ENCODE measurements at places on chromosomes 4 and X.

- no peak for DNase-seq
Measured at GRCh38 chr4:40448875-40449274, 113.7 kb downstream of the CHRNA9 start.

DNA sequence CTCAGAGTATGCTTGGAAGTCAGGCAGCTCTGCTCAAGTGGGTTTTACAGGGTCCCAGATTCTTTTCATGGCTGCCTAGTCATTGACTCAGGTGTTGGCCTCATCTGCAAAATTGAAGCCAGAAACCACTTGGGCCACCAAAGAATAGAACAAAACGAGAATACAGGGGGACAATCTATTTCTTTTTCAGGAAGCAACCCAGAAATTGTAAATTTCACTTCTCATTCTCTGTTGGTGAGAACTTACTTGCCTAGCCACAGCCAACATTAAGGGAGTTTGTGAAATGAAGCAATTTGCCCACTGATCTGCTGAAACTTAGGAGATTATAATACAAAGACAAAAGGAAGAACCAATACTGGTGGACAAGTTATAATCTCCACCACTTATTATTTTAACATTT lies 8.6 kb upstream of the TKTL2 start:
- no peak for DNase-seq

GRCh38 chr4:38610521-38610920 lies 53.5 kb upstream of the KLF3 start:
- no peak for DNase-seq

GRCh38 chrX:116009861-116010710 lies 160.5 kb upstream of the AGTR2 start:
- DNase-seq: no peak

DNA sequence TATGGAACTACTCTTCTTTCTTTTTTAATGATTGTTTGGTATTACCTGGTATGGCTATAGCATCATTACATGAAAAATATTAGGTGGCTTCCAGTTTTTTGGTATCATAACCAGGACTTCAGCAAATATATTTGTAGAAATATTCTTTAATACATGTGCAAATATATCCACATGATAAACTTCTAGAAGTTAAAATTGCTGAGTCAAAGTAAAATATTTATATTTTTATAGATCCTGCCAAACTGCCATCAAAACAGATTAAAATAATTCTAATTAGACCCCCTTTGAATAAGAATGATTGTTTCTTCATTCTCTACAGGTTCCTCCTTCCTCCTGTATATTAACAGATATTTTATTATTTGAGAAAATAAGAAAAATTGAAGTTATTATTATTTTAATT lies 708.5 kb upstream of the INTU start:
- DNase-seq: no peak

DNA sequence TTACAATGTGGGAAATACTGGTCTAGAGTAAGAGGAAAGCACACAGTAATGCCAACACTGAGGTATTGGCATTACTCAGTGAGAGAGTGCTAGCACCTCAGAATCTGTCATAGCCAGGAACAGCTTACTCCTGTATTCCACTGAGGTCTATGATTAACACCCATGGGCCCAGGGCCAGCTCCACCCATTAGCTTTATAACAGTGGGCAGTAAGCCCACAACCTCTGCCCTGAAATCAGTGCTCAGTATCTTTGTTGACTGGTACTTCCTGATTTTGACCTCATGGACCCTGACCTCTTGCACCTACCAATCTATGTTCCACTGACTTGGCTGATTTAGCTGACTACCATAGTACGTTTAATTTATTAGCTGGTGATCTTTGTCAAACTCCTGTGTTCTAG lies 56.1 kb downstream of the LANCL3 start:
- DNase-seq: no peak

DNA sequence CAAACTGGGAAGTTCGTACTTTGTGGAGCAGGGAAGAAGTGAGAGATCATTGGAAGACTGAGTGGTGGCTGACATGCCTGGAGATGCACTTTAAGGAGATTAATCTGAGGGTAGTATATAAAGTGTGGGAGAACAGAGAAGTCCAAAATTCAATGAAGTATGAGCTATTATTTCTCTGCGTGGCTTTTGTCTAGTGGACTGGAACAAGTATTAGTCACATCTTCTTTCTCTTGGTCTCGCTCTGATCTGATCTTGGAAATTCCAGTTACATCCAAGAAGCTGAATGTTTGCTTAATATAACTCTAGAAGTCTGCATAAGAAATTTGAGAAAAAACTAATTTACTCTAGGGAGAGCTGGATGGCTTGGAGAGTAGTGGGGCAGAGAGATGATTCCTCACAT lies 64.8 kb upstream of the NR0B1 start:
- DNase-seq: no peak
